ENCODE measurements at places on chromosomes 3 and 15. TPM values are rescaled to one million over a fixed set of nuclear protein-coding genes. Genes with fewer than 3 reads are reported as not detected.

Gene CHRNA7
- polyA plus RNA-seq, result 31.3 TPM

Gene GOLGA8S
- polyA plus RNA-seq, result 0.81 TPM

Gene CELSR3
- 0.67 TPM for polyA plus RNA-seq

Gene TMEM207
- 23.9 TPM for polyA plus RNA-seq

Gene LRRN1
- 16.5 TPM for polyA plus RNA-seq

GRCh38 chr3:65996589-65996988 is 42.1 kb downstream of the MAGI1 start:
- DNase-seq, result no peak

GRCh38 chr3:197847866-197848401 is 56.9 kb downstream of the LRCH3 start:
- no peak for DNase-seq

DNA sequence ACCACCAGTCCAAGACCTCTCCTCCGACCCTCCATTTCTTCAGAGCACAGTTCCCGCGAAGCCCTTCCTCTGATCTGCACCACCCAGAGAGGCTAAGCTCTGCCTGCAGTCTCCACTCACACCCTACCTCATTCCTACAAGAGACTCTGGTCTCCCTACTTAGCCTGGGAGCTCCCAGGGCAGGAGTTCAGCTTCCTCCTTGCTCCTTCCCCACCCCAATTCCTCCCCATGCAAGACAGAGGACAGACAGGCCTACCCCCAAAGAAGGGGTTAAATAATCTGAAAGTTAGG is 12.6 kb upstream of the VIPR1 start:
- no peak for DNase-seq

GRCh38 chr3:152293347-152294006 is 24.7 kb downstream of the MBNL1 start:
- DNase-seq, result no peak

GRCh38 chr15:88804257-88804656 is 1.0 kb downstream of the ACAN start:
- DNase-seq, result no peak

DNA sequence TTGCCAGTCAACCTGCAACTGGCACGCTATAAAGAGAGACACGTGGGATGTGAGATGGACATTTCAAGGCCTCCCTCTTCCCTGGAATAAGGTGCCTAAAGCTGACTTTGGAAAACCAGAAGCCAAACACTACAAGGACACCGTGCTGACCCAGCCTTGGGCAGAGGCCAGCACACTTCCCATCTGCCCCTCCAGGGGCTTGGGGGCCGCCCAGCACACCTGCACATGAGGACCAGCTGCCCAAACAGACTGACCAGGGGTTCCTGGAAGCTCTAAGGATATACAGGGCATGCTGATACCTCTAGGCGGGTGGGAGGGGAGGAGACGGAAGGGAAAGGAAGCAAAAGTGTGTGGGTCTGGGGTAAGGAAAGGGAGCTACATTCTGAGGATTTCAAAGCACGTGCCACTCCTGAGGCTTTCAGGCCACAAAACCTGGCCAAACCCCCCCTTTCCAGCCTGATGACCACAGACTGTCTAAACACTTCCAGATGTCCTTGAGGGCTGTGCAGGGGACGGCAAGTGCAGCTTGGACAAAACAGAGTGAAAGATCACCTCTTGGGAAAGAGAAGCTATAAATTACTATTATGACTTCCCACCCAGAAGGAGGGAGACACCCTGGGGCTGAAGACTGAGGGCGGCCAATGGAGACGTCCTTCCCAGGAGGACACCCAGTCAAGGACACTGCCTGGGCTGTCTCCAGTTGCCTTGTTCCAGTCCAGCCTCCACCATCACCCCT is 57.9 kb downstream of the ADCY5 start:
- DNase-seq, result no peak

DNA sequence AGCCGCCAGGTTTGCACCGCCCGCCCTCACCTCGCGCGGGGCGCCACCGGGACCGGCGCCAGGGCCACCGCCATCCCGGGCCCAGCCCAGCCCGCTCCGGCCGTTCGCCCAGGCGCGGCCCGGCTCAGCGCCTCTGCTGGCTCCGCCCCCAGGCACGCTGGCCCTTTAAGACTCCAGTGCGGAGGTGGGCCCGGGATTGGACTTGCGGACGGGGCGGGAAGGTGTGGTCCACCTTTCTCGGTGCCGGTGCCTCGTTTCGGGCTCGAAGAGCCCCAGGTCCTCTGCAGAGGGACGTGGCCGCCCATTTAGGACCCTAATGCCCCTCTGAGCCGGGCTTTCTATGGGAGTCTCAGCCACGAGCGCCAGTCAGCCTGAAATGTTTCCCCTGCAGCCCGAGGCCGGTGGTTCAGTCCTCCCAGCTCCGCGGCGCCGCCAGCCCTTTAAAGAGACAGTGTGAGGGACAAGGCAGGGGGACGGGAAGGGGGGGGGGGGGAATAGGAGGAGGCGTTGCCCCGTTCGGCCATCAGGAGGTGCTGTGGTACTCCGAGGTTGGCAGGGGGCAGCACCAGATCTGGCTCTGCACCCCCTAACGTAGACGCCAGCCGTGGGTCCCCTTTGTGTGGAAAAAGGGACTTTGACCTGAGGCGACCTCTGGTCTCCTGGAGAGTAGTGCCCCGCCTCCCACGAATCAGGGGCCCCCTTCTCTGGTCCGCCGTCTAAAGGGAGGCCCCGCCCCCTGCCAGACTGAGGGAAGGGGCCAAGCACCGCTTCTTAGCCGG is 1.0 kb downstream of the HYAL2 start:
- peak; percentile 85 for DNase-seq
